ENCODE measurements at places on chromosomes 13 and 19.

DNA sequence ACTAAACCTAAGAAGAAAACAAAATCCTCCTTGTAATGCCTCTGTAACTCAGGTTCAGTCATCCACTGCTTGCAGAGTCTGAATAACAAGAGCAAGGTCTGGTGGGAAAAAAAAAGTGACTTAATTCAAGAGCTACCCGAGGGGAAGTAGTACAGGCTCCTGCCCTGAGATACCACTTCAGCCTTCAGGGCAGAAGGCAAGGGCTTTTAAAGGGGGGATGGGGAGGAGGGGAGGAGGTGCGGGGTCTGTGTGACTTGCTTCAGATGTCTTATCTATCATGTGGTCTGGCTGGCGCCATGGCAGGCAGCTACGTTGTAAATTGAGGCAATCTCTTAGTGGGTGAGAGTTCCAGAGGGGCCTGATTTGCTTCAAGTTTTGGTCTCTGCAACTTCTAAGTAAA is 66.7 kb downstream of the LRRC63 start:
- DNase-seq = no peak

DNA sequence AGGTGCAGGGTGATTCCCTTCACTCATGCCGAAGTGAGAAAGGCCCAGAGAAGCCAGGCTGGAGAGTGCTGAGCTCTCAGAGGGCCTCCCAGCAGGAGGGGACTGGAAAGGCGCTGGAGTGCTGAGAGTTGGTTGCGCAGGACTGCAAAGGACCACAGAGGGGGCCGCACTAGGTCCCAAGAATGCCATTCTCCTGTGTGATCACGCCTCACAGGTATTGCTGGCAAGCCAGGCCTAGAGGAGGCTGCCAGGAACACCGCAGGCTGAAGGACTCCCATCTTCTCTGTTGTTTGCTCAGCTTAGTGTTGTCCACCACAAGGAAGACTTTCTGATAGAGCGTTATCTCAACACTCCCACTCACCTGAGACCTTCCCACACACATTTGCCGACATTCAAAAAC is 165.0 kb downstream of the FGF14 start:
- no peak for DNase-seq

DNA sequence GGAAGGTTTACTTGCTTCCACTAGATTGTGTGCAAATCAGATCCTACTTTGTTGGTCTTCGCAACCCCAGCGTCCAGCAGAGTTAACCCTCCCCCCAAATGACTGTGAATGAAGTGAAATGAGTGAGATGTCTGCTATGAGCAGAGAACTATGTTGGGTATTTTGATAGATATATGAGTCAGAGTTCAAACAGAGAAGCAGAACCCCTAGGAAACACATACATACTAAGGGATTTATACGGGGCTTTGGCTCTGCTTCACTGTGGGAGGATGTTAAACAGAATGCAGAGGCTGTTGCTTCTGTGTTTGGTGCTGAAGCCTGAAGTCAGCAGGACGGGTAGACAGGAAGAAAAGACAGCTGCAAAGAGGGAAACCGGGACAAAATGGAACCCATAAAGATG is 197.0 kb downstream of the MZT1 start:
- no peak for DNase-seq

- DNase-seq = no peak
Observed at GRCh38 chr19:30521937-30522336, 149.8 kb downstream of the ZNF536 start.

DNA sequence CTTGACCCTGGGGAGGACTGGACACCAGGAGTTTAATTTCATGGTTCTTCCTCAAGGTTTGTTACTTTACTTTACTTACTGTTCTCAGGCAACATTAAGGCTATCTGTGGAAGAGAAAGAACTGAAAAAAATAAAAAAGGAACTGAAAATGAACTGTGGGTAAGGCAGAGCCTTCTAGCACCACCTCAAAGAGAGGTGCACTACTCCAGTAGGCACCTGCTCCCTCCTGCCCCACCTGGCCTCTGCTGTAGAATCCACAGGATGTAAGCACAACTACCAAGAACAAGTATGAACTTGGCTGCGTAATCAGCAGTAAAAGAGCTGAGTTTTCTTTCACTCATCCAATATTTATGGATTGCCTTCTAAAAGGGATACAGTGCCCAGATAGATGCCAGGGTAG is 12.2 kb downstream of the ZNF112 start:
- DNase-seq = no peak

GRCh38 chr13:67520886-67521285 is 290.8 kb upstream of the PCDH9 start:
- no peak for DNase-seq

DNA sequence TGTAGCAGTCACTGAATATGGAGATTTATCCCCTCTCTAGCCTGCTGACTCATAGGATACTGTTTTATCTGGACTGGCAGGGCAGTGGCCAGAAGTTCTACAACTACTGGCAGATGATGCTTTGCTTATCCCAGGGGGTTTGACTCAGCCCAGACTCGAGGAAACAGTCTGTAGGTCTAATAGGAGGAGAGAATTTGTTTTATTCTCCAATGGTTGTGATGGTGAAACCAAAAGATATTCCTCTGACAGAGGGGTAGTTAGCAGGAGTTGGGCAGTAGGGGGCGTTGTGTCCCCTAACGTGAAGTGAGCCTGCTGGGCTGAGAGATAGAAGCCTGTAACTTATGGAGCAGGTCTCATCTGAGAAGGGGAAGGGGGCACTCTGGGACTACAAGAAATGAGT is 74.9 kb downstream of the WTIP start:
- DNase-seq = peak; percentile 53

Data from D341Med (cell line).